ENCODE measurements at places on chromosomes 12 and 14.

GRCh38 chr14:73719361-73719760 lies 5.2 kb upstream of the PNMA1 start:
- no peak for DNase-seq

GRCh38 chr14:36997843-36998242 lies 174.6 kb downstream of the SLC25A21 start:
- DNase-seq = no peak

DNA sequence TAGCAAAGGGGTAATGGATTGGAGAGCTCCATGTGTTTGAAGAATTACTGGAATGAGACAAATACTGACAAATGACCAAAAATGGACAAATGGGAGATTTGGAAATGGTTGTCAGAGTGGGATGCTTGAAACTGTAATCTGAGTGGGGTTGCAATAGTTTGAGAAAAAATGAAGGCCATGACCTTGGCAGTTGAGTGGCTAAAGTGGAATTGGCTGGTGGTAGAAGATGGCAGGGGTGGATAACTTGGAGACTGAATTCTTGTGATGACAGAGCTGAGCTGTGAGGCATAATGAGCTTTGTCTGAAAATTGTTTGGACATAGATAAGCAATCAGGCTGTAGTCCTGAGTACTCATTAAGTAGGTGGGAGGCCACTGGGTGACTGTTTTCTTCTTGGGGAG lies 222.5 kb upstream of the PRICKLE1 start:
- DNase-seq = no peak

GRCh38 chr12:19674437-19674836 lies 235.1 kb downstream of the AEBP2 start:
- no peak for DNase-seq

DNA sequence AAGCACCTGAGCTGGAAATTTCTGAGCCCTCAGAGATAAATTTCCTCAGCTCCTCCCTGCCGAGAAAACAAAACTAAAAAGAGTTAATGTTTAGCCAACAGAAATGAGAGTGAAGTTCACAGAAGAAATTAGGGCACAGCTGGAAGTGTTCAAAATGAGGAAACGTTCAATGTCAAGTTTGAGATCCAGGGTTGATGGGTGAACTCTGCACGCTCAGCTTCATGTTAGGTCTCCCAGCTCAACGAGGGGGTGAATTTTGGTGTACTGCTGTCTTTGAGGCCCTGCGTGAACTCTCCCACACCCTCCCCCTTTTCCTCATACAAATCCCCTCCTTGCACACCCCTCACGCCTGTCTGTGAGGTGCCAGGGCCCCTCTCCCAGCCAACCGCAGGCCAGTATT lies 13.3 kb upstream of the OAS3 start:
- DNase-seq = no peak

- DNase-seq = peak; percentile 40
Measured at GRCh38 chr12:47078733-47079467, 521 bp upstream of the PCED1B start.

GRCh38 chr14:21668377-21668776 lies 5.2 kb downstream of the OR4E1 start:
- no peak for DNase-seq

DNA sequence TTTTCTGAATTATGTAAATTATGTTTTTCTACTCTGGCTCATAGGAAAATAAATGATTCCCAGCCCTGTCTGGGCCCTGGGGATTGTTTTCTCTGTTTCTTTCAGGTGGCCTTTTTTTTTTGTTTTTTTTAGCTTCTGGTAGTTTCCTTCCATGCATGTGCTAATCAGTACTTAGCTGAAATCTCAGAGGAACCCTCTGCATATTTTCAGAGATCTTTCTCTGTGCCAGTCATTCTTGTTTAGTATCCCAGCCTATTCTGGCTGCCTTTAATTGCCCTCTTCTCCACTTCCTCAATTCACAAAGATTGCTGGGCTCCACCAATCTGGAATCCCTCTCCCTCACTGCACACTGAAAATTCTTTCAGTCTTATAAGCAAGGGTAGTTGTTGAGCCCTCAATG lies 46.9 kb downstream of the CNOT2 start:
- no peak for DNase-seq

DNA sequence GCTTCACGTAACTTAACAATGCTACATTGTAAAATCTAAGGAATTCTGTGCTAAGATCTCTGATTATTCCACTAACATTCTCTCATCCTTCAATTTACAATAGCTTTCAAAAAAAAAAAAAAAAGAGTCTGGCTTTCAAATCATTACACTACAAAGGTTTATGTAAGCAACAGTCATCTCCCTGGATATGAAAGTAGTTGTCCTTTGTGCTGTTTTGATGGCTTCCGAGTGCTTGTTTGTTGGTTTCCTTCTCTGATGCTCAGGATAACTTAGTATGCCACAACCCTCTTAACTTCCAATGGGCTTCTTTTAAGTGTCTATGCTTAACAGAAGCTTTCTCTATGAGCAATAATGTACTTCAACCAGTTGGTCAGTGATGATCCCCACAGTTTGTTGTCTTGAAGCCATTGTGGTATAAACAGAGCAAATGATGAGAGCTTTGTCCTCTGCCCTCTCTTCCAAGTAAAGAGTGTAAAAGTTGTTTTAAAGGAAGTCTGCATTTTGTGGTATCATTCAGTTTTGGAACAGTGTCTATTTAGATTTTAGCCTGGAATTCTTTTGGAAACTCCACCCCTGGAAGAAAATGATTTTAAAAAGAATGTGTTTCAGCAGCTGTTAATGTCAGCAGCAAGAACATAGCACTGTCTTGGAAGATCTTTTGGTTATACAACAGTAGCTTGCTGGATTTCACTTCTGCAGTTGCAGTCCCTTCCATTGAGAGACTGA lies 396.1 kb upstream of the RGS6 start:
- no peak for DNase-seq

DNA sequence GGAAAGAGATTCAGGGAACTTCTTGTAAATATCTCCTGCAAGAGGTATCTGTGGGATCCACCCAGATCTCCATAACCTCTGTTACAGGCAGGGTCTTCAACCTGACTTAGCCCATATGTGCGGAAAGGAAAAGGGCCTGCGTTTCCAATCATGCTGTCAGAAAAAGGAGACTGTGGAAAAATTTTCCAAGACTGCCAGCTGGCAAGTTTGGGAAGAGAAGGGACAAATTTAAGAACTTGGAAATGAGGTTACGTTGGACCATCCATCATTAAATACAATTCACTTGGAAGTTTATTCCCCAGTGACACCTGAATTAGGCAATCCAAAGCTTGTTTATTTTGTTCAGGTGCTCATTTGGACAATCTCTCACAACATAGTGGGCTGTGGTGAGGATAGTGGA lies 13.9 kb downstream of the PTHLH start:
- no peak for DNase-seq

GRCh38 chr14:90534838-90535555 lies 138.2 kb downstream of the CALM1 start:
- no peak for DNase-seq

DNA sequence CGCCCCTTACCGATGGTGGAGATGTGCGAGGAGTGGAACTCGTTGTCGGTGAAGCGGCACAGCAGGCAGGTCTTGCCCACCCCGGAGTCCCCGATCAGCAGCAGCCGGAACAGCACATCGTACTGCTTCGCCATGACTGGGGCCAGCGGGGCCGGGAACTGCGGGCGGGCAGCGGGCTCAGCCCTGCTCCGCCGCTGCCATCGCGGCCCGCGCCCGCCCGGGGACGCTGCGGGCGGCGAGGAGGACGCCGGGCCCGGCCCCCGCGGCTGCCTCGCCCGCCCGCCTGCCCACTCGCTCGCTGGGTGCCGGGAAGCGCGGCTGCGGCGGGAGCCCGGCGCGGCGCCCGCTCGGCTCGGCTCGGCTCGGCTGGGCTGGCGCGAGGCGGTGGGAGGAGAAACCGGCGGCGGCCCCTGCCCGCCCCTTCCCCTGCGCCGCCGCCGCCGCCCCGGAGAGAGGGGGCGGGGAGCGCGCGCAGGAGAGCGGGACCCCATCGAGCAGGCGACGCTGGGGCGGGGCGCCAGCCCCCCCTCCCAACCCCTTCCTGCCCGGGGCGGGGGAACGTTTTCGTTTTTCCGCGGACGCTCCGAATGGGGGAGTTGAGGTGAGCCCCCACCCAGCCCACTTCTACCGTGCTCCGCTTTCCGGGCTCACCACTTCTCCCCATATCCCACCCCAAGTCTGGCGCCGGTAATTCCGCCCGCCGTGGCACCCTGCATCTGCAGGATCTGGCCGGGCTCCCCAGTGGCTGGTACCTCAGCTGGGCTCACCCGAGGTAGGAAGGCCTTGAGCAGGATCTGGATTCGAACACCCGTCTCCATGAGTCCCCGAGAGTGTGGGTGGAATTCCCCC lies at the start of gene RAB15:
RAB15 (minus strand) TSS at position 394 of the 849 bp plus-strand sequence; CDS start at position 134, 260 bp downstream.
- peak; percentile 58 for DNase-seq

DNA sequence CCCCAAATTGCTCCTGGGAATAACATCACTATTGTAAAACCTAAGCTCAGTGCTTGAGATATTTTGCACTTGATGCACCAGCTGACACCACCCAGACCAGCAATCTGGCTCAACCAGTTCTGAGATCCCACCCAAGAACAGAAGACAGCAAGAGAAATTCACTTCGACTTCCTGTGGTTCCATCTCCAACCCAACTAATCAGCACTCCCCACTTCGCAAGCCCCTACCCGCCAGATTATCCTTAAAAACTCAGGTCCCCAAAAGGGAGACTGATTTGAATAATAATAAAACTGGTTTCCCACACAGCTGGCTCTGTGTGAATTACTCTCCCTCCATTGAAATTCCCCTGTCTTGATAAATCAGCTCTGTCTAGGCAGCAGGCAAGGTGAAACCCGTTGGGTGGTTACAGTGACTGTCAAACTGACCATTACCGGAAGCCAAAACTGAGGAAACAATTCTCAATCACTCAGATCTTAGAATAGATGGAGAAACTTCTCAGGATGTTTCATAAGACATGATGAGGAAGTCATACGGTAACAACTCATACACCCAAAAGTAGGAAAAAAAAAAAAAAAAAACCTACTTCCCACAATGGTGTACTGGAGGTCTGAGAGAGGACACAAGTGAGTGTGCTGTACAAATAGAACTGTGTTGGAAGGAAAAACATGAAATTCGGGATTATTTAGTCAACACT lies 92.4 kb downstream of the TMTC1 start:
- DNase-seq = no peak

GRCh38 chr14:69475194-69475818 lies 9.2 kb upstream of the PLEKHD1 start:
- peak; percentile 75 for DNase-seq

DNA sequence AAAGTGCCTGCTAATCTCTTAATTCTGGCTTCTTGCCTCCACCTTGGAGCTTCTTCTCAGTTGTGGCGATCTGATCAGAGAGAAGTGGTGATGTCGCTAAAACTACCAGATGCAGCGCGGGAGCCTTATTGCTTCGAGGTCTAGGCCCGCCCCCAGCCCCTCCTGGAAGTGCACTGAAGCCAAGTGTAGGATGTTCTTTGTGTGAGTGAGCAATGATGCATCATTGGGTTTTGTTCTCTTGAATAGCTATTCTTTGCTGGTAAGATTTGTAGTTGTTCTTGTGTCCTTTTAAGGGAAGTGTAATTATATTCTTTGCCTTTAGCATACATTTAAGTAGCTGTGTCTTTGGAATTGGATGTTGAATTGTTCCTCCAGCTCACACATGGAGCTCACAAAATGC lies 35.8 kb downstream of the MTHFD1 start:
- DNase-seq = no peak

DNA sequence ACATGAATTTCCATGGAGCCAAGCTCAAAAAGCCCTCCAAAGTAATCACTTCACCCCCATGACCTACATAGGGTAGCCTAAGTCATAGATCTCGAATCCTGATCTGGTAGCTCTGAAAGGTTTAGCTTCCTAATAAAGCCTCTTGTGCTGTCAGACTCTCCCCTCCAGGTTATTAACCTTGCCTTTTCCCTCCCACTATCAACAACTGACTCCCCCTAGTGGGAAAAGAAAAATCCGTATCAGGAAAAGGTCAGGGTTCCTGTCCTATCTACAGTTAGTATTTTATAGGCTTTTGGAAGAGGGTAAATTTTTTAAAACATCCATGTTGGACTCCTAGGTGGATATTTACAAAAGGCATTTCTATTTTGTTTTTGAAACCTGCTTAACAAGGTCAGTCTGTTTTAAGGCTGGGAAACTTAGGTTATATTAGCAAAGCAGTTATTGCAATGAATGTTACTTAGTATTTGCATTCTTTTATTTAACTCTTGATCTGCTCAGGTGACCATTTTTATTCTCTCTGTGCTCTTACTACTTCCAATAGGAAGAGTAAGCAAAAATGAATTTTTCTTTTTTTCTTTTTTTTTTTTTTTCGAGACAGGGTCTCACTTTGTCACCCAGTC lies 8.0 kb downstream of the YY1 start:
- peak; percentile 55 for DNase-seq

DNA sequence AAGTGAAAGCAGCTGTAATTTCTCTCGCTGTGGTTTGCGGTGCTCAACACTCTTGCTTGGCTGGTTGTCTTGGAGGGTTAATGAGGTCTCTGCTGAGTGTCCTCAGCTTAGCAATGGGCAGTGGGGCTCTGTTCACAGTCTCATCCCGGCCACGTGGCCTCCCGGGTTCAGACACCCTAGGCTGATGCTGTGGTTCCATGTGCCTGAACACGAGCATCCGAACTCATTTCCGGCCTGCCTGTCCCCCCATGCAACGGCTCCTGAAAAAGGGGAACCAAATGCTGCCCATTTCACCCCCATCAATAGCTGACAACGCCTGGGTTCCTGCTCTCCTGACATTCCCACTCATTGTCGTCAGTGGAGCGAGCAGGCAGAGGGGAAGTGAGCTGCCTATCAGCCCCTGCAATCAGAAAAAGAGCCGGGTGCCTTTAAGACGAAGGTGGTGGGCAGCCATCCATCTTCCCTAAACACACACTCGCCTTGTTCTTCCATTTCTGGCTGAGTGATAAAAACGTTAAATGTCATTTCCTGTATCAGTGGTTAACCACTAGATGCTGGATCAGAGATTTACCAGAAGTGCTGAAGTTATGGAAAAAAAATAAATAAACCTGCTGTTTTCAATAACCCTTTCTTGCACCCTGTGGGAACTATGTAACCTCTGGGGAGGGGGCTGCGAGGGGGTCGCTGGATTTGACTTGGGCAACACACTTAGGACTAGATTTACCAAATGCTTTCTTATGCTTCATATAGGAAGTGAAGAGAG lies 60.3 kb upstream of the BCL2L14 start:
- DNase-seq = no peak

DNA sequence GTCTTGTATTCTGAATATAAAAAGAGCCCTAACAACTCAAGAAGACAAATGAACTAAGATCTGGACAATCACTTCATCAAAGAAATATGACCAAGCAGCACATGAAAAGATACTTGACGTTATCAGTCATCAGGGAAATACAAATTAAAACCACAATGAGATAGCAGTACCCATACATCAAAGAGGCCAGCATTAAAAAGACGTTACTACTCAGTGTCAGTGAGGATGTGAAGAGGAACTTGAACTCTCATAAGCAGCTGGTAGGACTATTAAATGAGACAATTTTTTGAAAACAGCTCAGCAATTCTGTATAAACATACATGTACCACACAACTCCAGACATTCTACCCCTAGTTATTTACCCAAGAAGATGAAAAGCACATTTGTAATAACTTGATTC lies 55.9 kb downstream of the FERMT2 start:
- no peak for DNase-seq

GRCh38 chr14:105154476-105154871 lies 14.1 kb downstream of the JAG2 start:
- no peak for DNase-seq

- DNase-seq = no peak
Measured at GRCh38 chr14:21631084-21631483, 3.7 kb downstream of the OR10G2 start.

- DNase-seq = no peak
Measured at GRCh38 chr14:77284466-77284865, 13.5 kb upstream of the NGB start.

GRCh38 chr12:56164345-56164729 lies 6.2 kb downstream of the MYL6 start:
- no peak for DNase-seq
